ENCODE measurements at places on chromosomes 11 and 22. TPM values are rescaled to one million over a fixed set of nuclear protein-coding genes. Genes with fewer than 3 reads are reported as not detected.

GRCh38 chr22:36874736-36875135 is 13.9 kb downstream of the NCF4 start:
- DNase-seq = no peak

GRCh38 chr11:114610550-114610949 is 15.0 kb upstream of the NXPE4 start:
- DNase-seq = no peak

GRCh38 chr11:98564881-98565280 is 455.9 kb upstream of the CNTN5 start:
- no peak for DNase-seq

DNA sequence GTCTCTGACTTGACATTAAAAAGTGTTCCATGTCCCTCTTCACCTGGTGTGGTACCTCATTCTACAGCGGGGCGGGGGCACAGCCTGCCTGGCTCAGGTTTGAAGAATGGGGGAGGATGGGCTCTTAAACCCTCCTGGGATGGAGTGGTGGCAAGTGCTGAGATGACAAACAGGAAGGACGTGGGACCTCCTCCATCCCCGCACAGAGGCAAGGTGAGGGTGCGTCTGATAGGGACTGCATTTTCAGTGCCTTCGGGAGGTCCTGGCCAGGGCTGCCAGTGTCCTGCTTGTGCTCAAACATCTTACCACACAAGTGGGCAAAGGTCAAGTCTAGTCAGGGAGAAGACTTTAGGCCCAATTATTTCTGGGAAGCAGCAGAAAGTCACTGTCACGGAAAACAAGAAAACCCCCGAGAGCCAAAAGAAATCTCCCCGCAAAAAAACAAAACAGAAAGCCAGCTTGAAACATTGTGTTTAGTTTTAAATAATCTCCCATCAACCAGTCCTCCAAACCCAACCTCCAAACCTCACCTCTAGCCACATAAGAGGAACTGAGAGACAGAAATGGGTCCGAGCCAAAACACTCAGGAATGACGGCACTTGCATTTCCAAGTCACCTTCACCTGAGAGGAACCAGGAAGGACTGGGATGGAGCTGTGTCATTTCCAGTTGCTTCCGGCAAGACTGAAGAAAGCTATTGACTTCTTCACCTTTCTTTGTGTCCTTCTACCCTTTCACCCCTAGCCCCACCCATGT is 966.5 kb downstream of the NTM start:
- DNase-seq = no peak

DNA sequence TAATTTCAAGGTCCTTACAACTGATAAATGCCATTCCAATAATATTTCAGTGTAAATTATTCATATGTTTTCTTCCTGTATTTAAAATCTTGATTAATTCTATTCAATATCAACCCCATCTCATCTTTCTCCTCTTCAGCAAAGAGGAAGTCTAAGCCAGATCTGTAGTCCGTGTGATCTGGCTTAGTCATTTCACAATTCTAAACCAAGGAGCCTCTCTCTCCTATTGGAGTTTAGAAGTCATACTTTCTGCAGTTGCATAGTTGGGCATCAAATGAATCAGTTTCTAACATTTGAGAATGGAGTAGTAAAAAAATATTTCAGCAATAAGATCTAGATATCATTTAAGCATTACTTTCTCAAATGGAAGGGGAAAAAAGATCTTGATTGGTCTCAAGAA is 354.9 kb downstream of the JRKL start:
- DNase-seq = peak; percentile 27

DNA sequence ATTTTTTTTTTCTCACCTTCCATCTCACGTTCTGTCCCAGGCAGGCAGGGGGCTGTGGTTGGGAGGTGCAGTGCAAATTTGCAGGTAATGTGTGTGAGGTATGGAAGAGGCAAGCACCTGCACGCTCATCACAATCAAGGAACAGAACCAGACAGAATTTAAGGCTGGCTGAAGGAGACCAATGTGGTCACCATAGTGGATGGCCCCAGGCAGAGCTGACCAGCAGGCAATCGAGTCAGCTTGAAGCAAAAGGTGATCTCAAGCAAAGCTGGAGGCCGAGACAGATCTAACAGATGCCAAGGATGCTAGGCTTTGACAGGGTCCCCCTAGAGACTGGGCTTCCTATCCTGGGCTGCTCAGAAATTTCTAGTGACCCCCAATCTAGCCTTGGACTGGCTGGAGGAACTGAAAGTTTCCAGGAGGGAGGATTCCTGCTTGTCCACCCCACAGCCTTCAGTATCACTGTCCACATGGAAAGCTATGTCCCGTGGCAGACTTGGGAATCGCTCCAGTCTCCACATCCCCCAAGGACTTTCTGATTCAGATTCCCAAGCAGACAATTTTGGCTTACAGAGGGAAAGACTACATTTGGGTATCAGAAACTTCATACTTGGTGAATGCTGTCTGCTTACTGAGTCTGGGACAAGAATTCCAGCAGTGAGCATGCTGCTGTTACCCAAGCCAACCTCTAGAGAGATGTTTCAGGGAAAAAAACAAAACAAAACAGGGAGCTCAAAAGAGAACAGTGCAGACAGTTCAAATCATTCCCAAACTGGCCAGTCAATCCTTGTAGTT is 9.0 kb upstream of the MICAL3 start:
- DNase-seq = peak; percentile 93

DNA sequence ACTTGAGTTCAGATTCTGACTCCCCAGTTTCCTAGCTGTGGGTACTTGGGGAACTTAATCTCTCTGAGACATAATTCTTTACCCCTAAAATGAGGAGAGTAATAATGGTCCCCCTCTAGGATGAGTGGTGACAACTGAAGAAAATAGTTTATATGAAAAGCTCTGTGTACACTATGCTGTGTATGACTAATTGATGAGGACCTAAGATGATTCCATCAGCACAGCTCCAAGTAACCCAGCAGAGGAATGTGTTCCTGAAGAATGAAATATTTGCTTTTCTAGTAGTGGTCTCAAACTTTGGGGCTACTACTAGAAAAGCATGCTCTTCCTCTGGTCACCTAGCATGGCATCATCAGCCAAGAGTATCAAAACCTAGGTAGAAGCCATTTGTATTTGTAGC is 217.3 kb upstream of the NARS2 start:
- no peak for DNase-seq

DNA sequence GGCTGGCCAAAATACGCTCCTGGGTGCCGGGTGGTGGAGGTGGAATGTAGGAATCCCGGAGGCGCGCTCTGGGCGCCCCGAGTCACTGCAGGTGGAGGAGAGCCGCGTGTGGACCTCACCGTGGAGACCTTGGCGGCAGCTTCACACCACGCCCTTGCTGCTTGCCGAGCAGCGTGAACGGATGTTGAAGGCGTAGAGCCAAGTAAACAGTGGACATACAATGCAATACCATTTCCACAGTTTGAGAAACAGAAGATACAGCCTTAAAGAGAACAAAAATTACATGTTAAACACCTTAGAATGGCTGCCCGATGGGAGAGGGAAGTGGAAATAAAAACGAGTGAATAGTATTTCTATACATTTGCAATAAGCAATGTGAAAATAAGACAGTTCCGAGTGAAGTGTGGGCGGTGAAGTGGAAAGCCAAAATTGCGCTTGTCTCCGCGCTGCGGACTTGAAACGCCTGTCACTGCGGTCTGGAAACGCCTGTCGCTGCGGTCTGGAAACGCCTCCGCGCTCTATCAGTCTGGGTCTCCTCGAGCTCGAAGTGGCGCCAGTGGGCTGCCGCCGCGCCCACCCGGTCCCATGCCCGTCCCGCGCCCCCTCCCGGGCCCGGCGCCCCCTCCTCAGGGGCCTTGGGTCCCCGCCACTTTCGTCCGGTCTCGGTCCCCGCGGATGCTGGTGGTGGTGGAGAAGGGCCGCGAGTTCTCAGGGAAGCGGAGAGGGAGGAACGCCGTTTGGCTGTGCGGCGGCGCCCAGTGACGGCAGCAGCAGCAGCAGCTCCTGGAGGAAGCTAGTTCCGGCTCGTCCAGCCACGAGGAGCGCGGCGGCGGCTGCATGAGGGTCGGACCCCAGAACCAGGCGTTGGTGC is 1.6 kb downstream of the NCR3LG1 start:
- peak; percentile 88 for DNase-seq

DNA sequence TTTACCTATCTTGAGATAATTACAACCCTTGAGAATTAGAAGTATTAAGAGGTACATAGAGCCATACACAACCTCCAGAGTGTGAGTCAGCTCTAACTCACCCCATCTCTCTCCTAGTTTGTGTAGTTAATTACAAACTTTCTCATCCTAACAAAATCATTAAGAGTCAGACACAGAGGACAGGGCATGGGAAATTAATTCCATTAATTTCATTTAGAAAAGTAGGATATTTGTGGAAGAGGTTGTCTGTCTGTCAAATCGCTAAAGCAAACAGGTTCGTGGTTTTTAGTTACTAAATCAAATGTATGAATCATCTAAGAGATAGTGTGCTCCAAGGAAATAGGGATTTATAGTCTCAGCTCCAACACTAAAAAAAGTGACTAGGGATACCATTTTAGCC is 1261.4 kb upstream of the TENM4 start:
- no peak for DNase-seq

DNA sequence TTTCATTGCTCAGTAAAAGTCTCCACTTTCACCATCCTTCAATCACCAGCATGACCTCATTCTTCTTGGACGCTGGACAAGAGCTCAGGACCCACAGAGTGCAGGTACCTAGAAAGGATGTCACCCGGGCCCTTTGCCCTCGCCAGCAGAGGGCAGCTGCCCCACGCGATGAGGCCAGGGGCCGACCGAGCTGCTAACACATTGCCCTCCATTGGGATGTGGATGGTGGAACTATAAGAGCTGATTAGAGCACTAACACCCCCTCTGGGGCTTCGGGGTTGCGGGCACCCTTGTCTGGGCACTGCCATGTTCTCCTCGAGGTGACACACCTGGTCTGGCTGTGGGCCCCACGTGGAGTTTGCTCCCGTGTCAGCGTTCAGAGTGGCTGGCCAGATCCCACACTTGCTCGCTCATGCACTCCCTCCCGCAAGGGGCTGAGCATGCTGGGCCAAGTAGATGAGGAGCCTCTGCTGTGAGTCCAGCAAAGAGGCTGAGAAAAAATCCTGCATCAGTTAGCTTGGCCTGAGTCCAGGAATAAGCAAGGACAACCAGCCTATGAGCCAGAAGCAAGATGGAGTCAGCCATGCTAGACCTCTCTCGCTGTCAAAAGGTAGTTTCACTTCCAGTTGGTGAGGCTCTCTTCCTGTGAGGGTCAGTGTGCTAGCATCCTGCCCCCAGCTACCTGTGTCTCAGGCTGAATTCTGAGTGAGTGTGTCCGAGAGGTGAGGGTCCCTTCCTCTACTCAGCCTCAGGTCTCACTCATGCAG is 9.8 kb downstream of the KRTAP5-6 start:
- DNase-seq = peak; percentile 10

DNA sequence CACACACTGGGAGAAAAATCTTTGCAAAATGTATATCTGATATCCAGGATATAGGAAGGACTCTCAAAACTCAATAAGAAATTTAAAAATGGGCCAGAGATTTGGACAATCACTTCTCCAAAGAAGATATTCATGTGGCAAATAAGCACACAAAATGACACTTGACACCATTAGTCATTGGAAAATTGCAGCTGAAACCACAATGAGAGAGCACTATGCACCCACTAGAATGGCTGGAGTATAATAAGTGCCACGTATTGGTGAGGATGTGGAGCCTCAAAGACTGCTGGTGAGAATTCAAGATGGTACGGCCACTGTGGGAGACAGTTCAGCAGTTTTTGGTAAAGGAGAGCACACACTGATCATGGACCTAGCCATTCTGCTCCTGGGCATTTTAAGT is 12.8 kb upstream of the OSBPL5 start:
- DNase-seq = peak; percentile 69

DNA sequence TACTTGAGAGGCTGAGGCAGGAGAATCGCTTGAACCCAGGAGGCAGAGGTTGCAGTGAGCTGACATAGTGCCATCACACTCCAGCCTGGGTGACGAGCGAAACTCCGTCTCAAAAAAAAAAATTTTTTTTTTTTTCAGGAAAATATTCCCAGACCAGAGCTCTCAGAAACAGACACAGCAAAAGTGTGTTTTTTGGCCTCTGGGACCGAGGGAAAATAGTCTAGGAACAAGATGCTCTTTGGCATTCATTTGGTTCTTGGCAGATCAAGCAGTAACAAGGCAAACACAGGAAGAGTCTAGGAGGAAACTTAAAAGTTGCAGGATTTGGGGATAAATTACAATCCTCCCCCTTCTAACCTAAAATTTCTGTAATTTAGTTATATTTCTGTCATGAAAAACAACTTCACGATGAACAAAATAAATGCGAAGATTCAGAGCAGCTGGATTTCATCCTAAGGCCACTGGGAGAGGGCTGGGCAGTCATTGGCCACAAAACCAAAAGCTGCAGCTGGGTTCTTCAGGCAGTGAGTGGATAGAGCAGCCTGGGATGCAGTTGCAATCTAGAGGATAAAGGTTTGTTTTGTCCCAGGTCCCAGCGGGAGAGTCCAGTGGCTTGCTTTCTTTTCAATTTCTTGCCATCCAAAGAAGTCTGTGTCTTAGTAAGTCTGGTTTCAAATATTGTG is 19.7 kb downstream of the ATG16L2 start:
- DNase-seq = peak; percentile 58

GRCh38 chr11:12359761-12360160 is 17.6 kb upstream of the PARVA start:
- DNase-seq = peak; percentile 66

TUB gene
- total RNA-seq = 19.2 TPM

- no peak for DNase-seq
Measured at GRCh38 chr11:37107831-37108230, 509.8 kb upstream of the RAG2 start.

- no peak for DNase-seq
Measured at GRCh38 chr11:26946257-26946716, 47.6 kb upstream of the FIBIN start.

UCP2 gene
- under 0.01 TPM for total RNA-seq

DNA sequence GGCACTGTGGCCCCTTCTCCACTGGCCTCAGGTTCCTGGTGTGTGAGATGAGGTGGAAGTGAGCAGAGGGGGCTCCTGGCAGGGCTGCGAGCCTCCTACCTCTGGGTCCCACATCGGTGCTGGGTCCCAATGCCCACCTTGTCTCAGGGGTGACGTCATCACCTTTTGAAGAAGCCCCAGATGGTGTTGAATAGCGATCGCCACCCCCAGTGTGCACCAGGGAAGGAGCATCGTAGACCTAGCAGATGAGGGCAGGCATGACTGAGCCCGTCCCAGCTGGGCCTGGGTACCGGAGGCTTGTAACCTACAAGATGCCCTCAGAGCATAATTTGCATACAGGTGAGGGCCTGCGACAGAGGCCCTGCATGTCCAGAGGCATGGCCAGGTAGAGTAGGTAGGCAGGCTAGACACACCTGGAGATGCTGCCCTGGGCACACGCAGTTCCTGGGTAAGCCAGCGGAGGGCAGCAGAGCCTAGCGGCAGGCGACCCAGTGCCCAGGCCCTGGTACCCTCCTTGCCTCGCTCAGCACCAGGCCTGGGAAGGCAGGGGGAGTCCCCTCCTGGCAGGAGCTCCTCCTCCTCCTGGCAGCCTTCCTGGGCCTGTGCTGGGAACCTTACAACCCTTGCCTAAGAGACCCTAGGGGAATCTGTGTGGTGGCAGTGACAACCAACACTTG is 52.5 kb downstream of the TPCN2 start:
- DNase-seq = peak; percentile 99

POGLUT3 gene
- total RNA-seq = 33.3 TPM

DNA sequence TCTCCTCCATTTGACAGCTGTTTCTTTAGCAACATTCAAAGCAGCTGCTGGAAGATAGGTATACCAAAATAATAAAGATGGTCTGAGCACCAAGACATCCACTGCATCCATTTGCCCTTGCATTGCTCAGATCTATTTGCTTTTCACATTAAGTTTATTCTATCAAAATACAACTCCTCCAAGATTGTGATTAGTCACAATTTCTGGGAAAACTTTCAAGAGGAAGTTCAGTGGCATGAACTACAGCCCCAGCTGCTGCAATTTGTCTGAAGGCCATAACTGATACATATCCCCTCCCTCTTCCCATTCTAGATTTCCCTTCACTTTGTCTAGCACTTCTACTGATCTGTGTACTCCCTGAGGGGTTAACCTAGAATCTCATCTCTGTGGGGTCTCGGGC is 117.5 kb upstream of the CEP126 start:
- peak; percentile 18 for DNase-seq

Data from osteoblast (primary cell).